ENCODE measurements at places on chromosomes 13 and 19.

DNA sequence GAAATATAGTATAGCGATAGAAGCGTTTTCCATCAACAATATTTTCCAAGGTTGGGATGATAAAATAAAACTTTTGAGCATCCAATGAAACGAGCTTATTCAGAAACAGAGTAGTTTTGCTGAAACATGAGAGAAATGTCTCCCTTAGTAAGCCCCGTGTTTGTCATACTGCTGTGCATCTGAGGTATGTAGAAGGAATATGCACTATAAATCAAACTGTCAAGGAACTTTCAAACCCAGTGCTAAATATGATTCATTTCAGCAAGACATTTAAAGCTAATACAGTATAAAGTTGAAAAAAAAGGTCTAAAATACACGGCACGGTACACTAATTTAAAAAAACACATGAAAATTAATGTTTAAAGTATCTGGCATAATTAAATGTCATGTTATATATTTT lies 546.2 kb downstream of the SLITRK5 start:
- DNase-seq, result no peak

DNA sequence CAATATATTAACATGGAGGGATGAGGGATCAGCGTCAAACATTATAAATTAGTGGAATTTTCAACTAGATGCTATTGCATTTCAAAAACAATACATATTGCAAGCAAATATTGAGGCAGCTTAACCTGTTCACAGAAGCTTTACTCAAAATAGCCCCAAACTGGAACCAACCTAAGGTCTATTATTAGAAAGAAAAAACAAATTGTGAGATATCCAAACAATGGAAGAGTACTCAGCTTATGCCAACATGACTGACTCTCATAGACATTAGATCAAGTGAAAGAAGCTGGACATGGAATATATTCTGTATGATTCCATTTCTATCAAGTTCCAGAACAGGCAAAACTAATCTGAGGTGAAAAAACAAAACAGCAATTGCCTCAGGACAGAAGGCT lies 27.6 kb upstream of the NEK3 start:
- no peak for DNase-seq

DNA sequence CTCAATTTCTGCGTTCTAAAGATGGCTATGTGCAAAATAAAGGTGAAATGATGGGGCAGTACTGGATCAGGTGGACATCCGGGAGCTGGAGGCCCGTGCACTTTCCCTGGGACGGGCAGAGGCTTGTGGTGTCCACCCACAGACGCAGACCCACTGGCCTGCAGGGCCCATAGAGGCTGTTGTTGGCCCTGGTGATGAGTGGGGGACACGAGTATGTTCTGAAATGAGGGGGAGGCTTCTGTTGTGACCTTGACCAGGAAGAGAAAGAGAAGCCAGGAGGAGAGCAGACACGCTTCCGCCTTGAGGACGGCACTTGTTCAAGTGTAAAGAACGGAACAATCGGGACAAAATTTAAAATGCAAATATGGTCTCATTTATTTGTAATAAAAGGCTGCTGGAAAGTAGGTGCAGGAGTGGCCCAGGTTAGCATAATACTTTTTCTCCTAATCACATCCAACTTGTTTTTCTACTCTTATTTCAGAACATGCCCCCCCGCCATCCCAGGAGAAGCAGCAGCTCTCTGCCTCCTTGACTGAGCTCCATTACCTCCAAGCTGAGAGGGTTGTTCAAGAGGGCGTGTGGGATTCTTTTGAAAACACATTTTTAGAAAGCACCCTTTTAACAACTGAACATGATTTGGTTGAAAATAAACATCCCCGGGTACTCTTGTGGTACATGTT lies 27.1 kb downstream of the ATP11A start:
- DNase-seq, result no peak

- no peak for DNase-seq
Measured at GRCh38 chr13:35714121-35714520, 237.6 kb upstream of the MAB21L1 start.

GRCh38 chr19:18672606-18673337 lies 10.7 kb upstream of the CRTC1 start:
- no peak for DNase-seq

GRCh38 chr19:34926361-34926684 lies 380 bp upstream of the ZNF30 start:
- DNase-seq, result no peak

DNA sequence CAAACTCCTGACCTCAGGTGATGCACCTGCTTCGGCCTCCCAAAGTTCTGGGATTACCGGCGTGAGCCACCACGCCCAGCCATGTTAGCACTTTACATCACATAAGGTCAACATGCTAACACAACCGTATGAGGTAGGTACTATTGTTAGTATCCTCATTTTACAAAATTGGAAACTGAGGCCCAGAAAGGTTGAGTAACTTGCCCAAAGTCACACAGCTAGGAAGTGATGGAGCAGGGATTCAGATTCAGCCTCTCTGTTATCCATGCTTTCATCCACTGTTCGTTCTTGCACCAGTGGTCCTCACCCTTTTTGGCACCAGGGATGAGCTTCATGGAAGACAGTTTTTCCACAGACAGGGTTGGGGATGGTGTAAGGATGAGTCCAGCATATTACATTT lies 8.6 kb downstream of the COX6B1 start:
- DNase-seq, result no peak

DNA sequence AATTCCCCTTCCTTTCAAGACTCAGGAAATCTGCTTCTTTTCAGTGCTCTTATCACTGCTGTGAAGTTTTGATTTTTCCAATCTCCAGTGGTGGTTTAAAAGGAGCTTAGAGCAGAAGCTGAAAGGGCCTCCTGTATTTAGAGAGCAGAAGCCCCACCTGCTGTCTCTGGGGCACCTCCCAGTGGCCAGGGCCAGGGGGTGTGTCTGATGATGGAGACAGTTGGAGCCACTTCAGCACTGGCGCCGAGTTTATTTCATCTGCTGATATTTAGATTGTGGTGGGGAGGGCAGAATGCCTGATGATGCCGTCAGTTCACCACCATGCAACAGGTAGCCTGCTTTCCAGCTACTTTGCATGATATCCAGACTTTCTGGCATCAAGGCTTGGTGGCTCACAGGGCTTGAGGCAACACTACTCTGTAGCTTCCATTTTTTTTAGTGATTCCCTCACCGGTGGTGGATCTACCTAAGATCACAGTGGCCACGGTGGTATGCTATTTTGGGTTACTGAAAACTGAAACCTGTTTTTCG lies 371.9 kb downstream of the KCNRG start:
- DNase-seq, result peak; percentile 52

- DNase-seq, result no peak
Measured at GRCh38 chr19:42316223-42317211, 3.4 kb downstream of the TMEM145 start.

DNA sequence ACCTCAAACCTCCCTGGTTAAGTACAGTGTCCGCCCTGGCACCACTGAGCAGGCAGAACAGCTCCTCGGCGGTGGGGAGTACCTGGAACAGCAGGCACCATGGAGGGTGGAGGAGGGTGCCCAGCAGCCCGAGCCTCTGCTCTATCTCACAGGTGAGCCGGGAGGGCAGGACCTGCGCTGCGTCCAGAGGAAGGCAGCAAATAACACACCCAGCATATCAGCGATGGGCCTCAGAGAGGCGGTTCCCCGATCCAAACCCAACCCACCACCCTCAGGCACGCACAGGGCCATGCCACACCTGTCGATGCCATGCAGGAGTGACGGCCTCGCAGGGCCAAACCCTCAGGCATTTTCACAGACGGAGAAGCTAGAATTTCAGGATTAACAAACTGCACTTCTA lies 11.8 kb downstream of the PEPD start:
- DNase-seq, result no peak

DNA sequence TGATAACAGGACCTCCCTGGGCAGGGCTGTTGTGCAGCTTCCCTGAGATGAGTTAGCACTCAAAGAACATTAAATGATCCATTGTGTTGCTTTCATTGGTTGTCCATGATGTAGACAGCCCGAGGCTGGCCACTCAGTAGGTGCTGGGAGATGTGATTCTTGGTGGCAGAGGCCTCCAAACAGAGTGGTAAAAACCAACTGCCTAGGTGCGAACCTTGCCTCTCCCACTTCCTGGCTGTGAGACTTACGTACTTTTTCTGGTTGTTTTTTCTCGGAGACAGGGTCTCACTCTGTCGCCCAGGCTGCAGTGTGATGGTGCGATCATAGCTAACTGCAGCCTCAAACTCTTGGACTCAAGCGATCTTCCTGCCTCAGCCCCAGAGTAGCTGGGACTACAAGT lies 6.2 kb downstream of the SARS2 start:
- no peak for DNase-seq

- no peak for DNase-seq
Measured at GRCh38 chr13:38228322-38228721, 121.3 kb upstream of the UFM1 start.

DNA sequence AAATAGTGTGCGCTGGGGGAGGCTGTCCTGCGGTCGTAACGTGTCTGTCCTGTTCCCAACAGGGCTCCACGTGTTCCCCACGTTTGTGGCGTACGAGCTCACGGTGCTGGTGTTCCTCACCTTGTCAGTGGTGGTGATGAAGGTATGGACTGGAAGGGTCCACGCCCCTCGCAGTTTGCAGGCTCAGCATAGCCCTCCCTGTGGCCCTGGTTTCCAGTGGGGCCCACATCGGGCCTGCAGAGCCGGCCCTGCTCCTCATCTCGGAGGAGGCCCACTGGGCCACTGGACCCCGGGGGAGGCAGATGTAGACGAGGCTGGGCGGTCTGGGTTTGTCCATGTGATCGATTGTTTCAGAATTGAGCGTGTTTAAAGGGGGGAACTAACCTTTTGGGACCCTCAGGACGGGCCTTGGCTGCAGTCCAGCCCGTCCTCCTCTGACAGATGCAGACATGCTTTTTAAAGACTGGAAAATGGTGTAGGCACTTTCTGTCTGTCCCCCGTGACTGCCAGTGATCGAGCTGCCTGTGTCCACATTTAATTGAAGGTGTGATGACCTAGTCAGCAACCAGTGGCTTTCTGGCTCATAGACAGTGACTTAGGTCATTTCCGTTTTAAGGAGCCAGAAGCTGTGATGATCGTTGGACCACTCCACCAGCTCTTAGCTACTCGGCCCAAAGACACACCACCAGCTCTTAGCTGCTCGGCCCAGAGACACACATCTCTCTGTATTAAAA lies 37.1 kb upstream of the TFDP1 start:
- DNase-seq, result peak; percentile 60

- DNase-seq, result no peak
Measured at GRCh38 chr13:93769101-93769500, 542.5 kb downstream of the GPC6 start.

- DNase-seq, result no peak
Measured at GRCh38 chr13:33281951-33282595, 3.5 kb downstream of the STARD13 start.

DNA sequence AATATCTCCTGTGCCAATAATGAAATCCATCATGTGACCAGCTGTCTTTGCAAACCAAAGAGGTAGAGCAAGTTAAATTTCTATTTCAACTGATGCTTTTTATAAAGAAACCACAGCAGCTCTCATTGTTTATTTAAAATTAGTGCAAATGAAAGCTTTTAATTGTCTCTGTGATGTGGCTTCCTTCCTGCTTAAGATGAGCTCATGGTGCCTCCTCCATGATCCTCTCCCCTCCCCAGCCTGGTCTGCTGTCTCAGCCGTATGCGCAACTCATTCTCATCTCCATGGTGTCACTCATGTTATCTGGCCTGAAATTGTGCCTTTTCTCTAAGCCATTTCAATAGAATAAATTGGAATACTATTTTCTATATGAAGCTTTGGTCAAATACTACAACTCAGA lies 270.6 kb downstream of the FGF14 start:
- no peak for DNase-seq

DNA sequence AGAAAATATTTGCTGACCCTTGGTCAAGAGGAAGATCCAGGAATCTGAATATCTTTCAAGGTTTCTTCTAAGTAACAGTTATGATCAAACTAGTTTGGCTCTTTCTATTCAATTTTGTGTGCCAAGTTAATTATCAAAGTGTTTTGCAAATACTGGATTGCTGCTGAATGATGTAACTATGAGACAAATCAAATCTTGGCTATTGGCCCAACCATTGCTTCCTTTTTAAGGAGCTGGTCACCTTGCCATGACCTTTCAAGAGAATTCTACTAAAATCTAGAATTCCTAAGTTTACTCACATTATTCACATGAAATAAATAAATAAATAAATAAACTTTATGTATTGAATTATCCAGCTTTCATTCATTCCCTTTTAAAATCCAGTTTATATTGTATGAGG lies 371.8 kb downstream of the SLITRK6 start:
- DNase-seq, result no peak

- DNase-seq, result peak; percentile 45
Measured at GRCh38 chr19:52398081-52398441, 412 bp downstream of the ZNF528 start.

DNA sequence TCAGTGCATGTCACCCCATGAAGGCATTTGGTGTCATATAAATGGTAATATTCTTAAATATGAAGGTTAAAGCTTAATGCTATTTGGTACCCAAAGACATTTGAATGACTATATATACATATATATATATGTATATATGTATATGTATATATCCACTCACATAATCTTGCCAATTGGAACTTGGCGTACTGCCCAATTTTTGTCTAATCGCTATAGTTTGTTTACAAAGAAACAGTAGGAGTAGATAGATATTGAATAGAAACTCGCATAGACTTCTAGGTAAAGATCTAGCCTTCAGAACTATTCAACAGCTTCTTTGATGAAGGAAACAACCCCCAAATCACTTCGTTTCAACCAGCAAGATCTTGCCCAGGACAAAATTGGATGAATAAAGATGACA lies 24.1 kb downstream of the KLF5 start:
- DNase-seq, result no peak

DNA sequence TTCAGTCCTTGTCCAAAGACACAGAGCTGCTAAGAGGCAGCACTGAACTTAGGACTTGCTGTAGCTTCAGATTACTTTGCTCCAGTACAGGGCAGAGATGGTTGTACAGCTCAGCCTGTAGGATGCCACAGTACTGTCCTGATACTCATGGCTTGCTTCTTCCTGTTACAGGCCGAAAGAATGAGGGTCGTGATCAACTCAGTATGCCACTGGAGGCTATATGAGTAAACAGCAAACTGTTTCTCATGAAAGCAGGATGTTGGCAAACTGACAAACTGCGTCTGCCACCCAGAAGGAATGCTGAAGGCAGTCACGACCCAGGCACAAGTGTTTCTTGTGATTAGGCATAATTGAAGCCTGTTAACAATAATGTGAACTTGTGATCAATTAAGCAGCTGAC lies 2.8 kb downstream of the ZNF749 start:
- DNase-seq, result no peak

GRCh38 chr13:105365831-105366230 lies 1169.6 kb downstream of the EFNB2 start:
- DNase-seq, result no peak

DNA sequence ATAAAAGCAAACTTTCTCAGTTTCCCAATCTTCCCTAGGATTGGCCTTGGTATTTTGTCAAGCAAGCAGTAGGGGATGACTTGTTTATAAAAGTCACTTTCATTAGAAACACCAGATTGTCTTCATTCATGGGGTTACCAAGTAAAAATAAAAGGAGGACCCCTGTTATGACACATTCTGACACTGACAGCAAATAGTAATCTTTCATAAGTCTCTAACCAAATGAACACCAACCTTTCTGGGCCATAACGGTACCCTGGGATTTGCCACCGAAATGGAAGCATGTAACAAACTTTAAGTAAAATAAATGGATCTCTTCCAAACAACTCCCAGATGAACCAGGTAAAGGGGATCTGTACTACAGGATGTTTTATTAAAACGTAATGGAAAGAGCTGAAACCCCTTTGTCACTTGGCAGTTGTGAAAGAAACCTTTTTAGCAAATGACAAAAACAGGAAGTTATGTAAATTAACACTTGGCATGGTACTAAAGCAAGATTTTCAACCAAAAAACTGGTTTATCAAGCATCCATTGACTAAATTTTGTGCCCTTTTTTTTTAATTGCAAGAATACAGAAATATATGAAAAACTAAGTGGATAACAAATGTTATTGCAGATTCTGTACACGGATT lies 335.6 kb downstream of the RBM26 start:
- DNase-seq, result no peak
